ENCODE measurements at places on chromosomes 7 and 10.
A peak's percentile ranks its signal among the peaks of the same experiment; 100 is the strongest.

- DNase-seq = no peak
These were observed 136.0 kb upstream of the TCF7L2 start for GRCh38 chr10:112813866-112814591.

- no peak for DNase-seq
These were observed 75.9 kb downstream of the MDFIC start for GRCh38 chr7:114997487-114998404.

DNA sequence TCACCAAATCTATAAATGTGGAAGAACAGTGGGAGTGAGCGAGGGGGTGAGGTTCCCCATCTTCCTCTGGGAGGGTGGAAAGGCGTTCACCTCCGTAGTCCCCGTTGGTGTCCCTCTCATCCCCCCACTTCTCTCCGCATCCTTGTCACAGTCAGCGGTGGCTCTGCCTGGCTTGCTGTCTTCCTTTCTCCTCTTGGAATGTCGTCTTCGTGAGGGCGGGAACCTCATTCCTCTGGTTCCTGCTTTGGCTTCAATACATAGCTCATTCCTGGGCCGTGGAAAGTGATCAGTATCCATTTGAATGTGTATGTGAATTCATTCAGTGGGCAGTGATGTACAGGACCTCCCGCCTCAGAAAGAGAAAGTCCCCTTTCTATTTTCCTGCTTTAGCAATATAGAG lies 289.4 kb downstream of the CAMK1D start:
- no peak for DNase-seq

- DNase-seq = no peak
These were observed 132.7 kb downstream of the GATA3 start for GRCh38 chr10:8187171-8187666.

DNA sequence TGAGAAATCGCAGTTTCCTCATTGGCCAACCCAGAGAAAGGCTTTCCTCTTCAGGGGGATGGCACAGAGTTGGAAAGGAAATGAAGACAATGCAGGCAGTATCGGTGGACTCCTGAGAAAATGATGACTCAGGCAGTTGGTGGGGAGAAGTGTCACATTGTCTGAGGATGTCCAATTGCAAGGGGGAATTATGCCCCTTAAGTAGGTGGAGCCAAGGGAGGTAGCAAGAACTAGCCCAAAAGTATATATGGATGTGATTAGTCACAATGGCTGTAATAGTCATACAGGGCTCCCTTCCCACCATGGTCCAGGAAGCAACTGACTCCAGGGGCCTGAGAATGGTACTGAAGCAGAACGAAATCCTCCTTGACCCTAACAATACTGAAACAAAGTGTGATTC lies 58.3 kb upstream of the EGFR start:
- no peak for DNase-seq

GRCh38 chr10:35579116-35579515 lies 26.0 kb upstream of the GJD4 start:
- no peak for DNase-seq

DNA sequence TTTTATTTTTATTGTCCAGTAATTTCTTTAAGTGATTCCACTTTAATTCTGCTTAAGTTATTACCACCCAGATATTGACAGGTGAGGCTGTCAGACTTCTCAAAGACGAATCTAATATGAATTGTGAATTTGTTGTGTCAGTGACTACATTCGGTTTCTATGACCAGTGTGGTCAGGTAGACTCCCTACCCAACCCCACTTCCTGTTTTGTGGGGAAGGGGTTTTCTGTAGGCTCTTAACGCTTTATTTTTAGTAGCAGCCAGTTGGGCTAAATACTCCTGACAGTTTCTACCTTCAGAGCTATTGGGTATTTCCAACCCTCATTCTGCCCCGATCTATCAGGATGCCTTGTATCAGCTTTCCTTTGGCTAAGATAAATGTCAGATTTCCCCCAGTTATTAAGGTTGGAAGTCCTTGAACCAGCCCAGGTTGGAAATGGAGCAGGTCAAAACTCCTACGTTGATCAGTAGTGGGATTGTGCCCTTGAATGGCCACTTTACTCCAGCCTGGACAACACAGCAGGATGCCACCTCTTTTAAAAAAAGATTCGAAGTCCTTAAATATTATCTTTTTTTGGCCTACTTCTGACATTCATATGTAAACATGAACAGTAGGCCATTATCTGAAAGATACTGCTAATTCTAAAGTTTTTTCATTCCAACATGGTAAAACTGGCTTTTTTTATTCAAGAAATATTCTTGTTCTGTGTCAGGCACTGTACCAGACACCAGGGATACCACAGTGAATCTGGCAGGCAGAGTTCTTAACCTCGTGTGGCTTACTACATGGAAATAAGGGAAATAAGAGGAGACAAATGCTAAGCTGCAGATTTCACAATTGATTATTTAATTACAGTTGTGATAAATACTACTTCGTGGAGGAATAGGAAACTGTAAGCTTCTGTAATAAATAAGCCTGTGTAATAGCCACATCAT lies 133.3 kb upstream of the SAMD8 start:
- DNase-seq = no peak

DNA sequence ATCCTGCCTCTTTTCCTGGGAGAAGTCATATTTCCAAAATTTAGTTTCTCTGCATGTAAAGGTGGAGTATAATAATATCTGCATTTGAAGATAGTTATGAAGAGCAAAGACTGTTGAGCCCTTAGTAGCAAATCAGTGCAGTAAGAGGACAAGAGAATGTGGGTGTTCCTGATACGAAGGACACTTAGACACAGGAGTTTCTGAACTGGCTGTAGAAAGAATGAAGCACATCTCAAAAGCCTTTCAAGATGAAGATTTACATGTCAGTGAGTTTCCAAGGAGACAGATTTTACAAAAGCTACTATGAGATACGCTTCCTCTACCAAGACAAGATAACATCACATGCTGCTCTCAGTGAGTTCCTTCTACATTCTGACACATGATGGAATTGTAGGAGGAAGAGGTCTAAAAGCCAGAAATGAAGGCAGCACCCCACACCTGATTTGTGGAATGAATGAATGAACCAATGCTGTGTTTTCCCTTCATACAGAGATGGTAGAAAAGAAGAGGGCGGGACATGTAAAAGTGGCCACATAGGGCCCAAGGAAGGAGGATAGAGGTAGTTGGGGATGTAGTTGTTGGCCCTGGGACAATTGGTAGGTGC lies 173.6 kb upstream of the PDE1C start:
- no peak for DNase-seq

DNA sequence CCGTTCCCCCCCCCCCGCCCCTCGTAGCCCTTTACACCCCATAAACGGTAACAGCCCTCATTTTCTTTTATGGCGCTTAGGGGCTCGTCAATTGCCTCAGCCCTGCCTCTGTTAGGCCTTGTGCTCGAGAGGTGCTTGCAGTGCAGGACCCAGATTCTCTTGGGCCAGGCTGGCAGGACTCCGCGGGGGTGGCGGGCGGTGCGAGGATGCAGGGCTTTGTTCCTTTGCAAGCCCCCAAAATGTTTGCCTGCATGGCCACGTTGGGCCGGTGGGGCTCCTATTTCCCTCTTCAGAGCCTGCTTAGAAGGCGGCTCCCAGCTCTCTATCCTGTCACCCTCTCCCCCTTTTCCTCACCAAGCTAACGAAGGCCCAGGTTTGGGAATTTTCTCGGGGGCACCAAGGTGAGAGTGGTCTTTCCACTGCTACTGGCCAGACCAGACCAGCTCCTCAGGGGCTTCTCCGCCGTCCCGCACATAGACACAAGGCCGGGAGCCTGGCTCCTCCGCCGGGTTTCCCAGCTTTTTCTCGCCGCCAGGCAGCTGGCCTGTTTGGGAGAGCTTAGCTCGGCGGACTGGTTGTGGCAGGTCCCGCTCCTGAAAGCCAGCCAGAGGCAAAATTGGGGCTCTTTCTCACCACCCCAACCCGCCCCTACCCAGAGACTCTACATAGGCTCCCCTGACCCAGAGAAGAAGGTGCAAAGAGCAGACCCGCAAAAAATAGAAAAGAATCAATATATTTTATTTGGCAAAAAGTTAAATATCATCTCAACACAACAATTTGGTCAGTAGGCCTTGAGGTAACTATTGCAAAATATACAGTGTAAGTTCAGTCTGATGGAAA lies 3.4 kb downstream of the HOXA9 start:
- no peak for DNase-seq

- no peak for DNase-seq
These were observed 341.6 kb upstream of the AUTS2 start for GRCh38 chr7:69256634-69257081.

GRCh38 chr7:67764289-67764688 lies 767.7 kb downstream of the TYW1 start:
- DNase-seq = peak; percentile 6

DNA sequence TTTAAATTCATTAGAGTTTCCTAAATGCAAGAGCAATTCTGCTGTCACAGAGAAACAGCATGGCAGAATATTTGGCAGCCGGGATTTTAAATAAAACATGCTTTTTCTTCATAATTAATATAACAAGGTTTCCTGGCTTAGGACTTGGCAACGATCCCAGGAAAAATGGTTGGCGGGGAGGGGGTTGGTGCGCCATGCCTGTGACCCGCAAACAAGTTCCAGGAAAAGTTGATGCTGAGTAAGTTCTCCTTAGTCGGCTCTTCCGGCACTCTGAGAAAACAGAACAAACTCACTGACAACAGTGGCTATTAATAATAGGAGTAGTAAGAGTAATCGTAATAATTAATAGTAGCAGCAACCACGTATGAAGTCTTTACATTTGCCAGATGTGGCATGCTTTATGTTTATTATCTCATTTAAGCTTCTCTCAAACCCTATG lies 4.6 kb downstream of the HABP2 start:
- peak; percentile 19 for DNase-seq

DNA sequence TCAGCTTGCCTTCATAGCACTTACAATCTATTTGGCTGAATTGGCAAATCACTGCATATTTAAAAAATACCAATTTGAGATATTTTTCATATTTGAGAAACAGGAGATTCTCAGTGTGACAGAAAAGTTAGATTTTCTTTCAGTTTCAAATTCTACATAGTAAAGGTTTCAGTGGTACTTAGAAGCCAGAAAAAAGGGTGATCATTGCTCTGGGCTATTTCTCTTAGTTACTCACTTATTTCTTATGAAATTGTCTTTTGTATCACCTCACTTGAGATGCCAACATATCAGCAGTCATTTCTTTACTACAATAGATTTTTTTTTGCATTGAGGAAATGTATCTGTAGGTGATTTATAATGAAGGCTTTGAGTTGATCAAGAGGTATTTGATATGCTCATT lies 478.2 kb downstream of the GATA3 start:
- no peak for DNase-seq

GRCh38 chr7:76155938-76156337 lies 45.8 kb upstream of the SRRM3 start:
- no peak for DNase-seq

GRCh38 chr7:107564553-107565298 lies 955 bp downstream of the DUS4L start:
- no peak for DNase-seq

DNA sequence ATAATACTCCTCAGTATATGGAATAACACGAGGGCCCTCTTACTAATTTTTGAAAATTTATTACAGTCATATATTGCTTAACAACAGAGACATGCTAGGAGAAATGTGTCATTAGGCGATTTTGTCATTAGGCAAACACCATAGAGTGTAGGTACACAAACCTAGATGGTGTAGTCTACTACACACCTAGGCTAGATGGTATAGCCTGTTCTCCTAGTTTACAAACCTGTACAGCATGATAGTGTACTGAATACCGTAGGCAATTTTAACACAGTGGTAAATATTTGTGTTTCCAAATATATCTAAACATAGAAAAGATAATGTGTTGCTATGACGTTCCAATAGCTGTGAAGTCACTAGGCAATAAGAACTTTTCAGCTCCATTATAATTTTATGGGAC lies 12.8 kb downstream of the OR2F1 start:
- DNase-seq = no peak

- no peak for DNase-seq
These were observed 976 bp downstream of the NAT16 start for GRCh38 chr7:101179117-101179516.

DNA sequence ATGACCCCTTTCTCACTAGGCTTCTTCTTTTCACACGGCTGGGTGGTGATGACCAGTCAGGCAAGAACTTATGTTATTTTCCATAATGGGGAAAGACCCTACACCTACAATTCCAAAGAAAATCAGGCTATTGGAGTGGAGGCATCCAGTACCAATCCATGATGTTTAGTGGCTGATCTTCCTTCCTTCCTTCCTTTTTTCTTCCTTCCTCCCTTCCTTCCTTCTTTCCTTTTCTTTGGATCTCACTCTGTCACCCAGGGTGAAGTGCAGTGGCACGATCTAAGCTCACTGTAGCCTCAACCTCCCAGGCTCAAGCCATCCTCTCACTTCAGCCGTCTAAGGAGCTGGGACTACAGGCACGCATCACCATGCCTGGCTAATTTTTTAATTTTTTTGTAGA lies 2.5 kb downstream of the RGS10 start:
- no peak for DNase-seq

DNA sequence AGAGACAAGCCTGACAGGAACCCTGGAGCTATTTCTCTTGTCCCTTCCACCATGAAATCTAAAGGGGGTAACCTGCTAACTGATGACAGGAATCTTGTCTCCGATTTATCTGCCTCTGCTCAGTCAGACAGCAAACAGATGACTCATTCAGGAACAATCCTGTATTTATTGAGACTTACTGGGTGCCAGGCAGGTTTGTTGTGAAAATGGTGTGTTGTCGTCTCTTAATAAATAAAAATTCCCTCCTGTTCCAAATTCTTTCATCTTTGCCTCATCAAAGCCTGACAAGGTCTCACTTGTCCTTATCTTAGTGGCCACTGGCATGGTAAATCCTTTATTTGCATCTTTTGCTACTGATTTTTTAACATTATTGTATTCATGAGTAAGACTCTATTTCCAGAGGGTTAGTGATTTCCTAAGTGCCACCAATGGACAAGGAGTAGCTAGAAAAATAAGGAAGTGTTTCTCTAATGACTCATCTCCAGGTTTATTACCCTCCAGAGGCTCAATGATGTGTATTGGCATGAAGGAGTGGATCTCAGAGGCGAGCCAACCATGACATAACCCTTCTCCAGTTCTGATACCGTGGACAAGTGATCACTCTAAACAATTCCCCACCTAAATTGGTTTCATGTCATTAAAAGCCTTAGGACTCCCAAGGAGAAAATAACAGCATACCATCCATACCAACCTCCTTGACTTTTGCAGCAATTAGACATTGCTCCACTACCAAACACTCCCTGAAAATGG lies 724.0 kb downstream of the GRID1 start:
- DNase-seq = peak; percentile 64

- DNase-seq = no peak
These were observed 278.3 kb downstream of the ELFN1 start for GRCh38 chr7:1948301-1948796.

DNA sequence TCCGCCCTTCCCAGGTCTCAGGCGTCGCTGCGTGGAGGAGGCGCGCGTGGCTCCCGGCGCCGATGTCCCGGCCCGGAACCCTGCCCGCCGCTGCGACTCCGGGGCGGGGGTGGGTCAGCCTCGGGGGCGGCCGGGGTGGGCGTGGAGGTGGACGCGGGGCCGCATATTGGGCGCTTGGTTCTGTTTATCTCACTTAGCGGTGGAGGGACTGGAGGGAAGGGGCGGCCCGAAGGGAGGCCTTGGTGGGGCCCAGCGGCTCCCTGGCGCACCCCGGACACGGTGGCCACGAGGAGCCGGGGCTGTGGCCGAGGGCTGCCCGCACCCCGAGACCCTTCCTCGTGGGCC lies 8.6 kb downstream of the UNCX start:
- no peak for DNase-seq

Measured in small intestine (tissue), 16 donors.